ENCODE measurements at places on chromosomes 5 and 9.

- no peak for DNase-seq
These were observed 47.9 kb downstream of the PRRT1B start for GRCh38 chr9:131593091-131593820.

GRCh38 chr5:53575831-53576230, 15.4 kb downstream of the NDUFS4 start:
- no peak for DNase-seq

DNA sequence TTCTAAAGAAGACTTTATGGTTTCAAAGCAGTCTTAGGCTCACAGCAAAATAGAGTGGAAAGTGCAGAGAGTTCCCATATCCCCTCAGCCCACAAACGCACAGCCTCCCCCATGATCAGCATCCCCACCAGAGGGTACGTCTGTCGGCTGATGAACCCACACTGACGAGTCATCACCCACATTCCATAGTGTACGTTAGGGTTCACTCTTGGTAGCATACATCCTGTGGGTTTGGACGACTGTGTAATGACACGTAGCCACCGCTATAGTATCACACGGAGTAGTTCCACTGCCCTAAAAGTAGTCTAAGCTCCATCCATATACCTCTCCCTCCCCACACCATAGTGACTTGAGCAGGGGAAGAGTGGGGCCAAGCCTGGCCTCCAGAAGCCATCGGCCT, 135.7 kb upstream of the PHYKPL start:
- DNase-seq: no peak

- DNase-seq: no peak
These were observed 23.4 kb downstream of the RANBP17 start for GRCh38 chr5:170885256-170885655.

- no peak for DNase-seq
These were observed 41.9 kb upstream of the PPP2R2B start for GRCh38 chr5:146920351-146920881.

DNA sequence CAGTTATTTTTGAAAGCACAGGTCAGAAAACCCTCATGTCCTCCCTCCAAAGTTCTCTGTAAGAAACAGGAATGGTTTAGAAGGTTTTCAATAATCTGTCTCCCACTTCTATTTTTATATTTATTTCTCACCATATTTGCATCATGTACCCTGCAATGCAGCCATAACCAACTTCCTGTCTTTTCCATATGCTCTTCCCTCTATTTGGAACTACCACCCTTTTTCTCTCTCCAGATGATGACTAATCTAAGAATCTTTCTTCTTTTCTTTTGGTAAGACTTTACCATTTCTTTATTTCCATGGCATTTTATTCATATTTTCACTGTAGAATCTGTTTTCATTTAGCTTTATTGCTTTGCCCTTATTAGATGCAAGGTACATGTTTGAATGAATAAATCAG, 33.9 kb downstream of the MAN2A1 start:
- no peak for DNase-seq

DNA sequence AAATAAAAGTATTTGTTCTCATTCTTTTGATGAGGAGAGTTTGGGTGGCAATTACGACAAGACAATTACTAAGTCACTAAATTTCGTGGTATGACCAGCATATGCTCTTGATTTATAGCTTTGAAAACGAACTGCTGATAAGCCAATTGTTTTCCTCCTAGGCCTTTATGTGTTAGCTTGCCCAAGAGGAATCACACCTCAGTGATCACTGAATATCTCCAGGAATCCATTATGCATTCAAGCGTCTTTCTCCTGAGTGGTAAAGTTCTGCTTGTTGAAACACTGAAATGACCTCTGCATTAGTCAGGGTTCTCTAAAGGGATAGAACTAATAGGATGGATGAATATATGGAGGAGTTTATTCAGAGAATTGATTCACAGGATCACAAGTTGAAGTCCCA, 677.7 kb upstream of the MEF2C start:
- no peak for DNase-seq

Measured in activated T-helper 1 cell treated with Interleukin-2 at 50 U/mL for 16 hours (primary cell).